ENCODE measurements at places on chromosomes 13 and 19. TPM values are rescaled to one million over a fixed set of nuclear protein-coding genes. Genes with fewer than 3 reads are reported as not detected.

METTL21C gene
- total RNA-seq: not detected

ZNF528 gene
- 0.28 TPM for total RNA-seq

IL12RB1 gene
- total RNA-seq: not detected

PSG6 gene
- total RNA-seq: not detected

ZNF723 gene
- total RNA-seq: not detected

CXCL17 gene
- not detected for total RNA-seq

PLPPR3 gene
- total RNA-seq: 53.8 TPM

RASAL3 gene
- total RNA-seq: not detected

DNA sequence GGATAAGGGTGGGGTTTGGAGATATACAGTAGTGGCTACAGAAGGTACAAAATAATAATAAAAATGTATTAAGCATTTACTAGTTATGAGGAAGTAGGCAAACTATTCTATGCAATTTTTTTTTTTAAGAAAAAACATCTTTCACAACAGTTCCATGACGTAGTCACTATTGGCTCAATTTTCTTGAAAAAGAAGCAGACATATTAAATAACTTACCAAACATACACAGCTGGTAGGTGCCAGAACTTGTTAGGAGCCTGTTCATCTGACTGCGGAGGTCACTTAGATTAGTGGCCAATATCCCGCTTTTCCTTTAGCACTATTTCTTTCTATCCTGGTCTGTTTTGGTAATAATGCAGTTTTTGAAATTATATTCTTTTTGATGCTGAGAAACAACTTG, 593.5 kb downstream of the KCTD12 start:
- DNase-seq: no peak

GRCh38 chr19:55070466-55071128, 5.1 kb upstream of the EPS8L1 start:
- DNase-seq: no peak

DNA sequence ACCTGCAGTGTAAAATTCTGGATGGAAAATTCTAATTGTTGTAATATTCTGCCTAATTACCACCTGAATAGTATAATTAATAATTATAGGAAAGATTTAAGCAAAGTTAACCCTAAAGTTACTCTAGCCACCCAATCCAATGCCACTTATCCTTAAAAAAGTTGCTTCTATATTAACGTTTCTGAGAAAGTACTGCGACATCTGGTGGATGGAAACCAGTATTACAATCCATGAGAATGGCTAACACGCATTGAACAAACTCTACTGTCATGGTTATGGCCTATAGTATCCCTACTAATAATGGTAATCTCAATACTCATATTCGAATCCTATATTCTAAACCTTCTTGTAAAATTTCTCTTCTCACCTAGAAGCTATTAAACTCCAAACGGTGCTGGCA, 1551.8 kb downstream of the SLITRK1 start:
- DNase-seq: peak; percentile 8

- DNase-seq: peak; percentile 79
Observed at GRCh38 chr13:99894840-99895443, 76.6 kb downstream of the ZIC5 start.

GRCh38 chr13:36131931-36132297, 732 bp upstream of the DCLK1 start:
- no peak for DNase-seq

DNA sequence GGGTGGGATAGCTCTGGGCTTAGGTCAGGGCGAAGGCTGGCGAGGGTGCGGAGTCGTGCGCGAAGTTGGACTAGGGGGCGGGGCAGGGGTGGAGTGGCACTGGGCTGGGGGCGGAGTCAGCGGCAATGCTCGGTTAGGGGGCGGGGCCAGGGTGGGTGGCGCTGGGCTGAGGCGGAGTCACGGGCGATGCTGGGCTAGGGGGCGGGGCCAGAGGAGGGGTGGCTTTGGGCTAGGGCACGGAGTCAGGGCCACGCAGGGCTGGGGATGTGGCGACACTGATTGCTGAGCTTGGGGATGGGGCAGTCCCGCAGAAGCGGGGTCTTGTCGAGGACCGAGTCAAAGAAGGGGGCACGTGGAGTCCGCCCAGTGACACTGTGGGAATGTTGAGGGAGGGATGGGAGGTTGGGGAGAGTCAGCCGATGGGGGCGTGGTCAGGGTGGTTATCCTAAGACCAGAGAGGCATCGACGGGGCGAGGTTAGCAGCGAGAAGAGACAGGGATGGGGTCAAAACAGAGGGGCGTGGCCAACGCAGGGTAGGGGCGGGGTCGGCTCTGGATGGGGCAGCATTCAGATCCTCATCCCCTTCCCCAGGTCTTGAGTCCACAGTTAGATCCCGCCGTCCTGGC, 8.7 kb downstream of the HOMER3 start:
- peak; percentile 99 for DNase-seq

GRCh38 chr19:29475469-29475868, 50.3 kb upstream of the VSTM2B start:
- DNase-seq: no peak

- DNase-seq: no peak
Observed at GRCh38 chr13:59631271-59631670, 532.5 kb downstream of the DIAPH3 start.

DNA sequence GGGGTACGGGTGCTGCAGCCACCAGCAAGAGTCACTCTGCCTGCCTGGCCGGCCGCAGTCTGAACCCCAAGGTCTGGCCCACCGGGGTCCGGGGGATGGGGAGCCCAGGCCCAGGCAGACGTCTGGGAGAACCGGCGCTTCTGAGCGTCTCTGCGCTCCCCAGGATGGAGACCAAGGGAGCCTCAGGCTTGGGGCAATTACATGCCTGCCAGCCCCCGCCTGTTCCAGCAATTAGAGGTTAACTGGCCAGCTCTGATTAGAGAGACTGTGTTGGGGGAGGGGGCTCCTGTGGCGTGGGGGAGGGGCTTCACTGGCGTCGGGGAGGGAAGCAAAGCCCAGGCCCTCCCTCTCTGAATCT, 11.9 kb downstream of the MEIS3 start:
- peak; percentile 85 for DNase-seq

DNA sequence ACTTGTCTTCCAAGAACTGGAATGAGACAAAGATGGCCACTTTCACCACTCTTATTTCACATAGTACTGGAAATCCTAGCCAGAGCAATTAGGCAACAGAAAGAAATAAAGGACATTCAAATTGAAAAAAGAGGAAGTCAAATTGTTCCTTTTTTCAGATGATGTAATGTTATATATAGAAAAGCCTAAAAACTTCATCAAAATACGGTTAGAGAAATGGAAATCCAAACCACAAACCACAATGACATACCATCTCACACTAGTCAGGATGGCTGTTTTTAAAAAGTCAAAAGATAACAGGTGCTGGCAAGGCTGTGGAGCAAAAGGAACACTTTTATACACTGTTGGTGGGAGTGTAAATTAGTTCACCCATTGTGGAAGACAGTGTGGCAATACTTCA, 113.3 kb upstream of the SPRY2 start:
- DNase-seq: no peak

All from H7 (cell line).